ENCODE measurements at places on chromosomes 3 and 15. TPM values are rescaled to one million over a fixed set of nuclear protein-coding genes. Genes with fewer than 3 reads are reported as not detected.

CDHR4 gene
- polyA plus RNA-seq: not detected

ZMYND10 gene
- polyA plus RNA-seq: 0.30 TPM

LRRC34 gene
- polyA plus RNA-seq: 0.40 TPM

ZNF619 gene
- 3.2 TPM for polyA plus RNA-seq

UNC13C gene
- polyA plus RNA-seq: not detected

ISL2 gene
- not detected for polyA plus RNA-seq

C3orf85 gene
- polyA plus RNA-seq: not detected

GXYLT2 gene
- not detected for polyA plus RNA-seq

SFMBT1 gene
- 9.9 TPM for polyA plus RNA-seq

ZNF385D gene
- not detected for polyA plus RNA-seq

GPR160 gene
- polyA plus RNA-seq: 22.8 TPM

DNA sequence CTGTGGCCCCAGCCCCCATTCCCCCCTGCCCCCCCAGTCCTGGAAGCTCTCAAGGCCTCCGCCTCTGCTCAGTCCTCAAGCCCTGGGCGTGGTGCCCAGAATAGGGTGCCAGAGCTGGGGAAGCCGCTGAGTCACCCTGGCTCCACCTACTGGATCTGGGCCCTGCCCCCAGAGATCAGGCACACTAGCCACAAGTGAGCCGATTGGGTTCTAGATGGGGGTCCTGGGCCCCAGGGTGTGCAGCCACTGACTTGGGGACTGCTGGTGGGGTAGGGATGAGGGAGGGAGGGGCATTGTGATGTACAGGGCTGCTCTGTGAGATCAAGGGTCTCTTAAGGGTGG lies 5.7 kb downstream of the EIF4G1 start:
- DNase-seq: no peak

DNA sequence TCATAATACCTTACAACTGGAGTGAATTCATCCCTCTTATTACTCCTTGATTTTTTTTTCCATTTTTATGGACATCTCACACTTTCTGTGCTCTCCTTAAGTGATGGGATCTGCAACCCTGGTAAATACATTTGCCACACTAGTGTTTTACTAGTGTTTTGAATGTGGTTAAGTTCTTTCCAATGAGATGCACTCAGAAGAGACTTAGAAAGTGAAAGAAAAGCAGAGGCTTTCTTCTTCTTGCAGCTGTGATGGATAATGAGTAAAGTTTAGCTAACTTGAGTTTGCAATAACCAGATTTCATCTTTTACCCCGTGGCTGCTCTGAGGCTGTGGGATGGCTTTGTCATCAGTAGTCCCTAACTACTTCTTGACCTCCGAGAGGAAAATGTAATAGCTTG lies 1248.4 kb downstream of the NSUN3 start:
- no peak for DNase-seq

DNA sequence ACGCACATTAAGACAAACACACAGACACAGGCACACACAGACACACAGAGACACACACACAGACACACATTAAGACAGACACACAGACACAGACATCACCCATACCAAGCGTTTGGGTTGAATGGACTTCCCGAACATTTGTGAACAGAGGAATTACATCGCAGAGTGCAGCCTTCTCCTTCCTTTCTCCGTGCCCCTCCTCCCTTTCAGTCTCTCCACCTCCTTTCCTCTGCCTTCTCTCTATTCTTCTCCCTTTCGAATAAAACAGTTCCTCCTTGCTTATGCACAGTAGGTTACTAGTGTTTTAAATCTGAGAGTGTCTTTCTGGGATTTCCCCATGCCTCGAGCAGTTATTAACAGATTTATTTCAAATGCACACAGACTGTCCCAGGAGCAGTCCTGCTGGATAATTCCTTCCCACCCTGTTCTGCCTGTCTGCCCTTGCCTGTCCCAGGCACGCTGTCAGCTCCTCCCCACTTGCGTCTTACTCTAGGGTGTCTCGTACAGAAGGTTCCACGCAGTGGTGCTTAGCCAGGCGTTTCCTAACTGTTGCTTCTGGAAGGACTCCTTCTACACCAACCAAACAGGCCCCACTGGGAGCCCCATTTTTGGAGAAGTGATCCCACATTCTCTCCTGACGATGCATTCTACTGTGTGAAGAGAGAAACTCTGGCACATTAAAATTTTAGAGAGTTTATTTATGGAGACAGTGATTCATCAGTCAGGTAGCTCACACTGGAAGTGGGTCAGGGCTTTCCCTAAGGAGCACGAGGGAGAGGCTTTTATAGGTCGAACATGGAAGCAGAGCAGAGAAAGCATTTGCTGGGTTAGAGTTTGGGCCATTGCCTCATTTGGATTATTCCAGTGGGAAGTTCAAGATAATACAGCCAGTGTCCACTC lies 163.8 kb downstream of the SV2B start:
- DNase-seq: no peak

- DNase-seq: no peak
Observed at GRCh38 chr3:192092388-192093005, 631.5 kb downstream of the PYDC2 start.

GRCh38 chr3:171620825-171621434 lies 160.7 kb upstream of the TNIK start:
- no peak for DNase-seq

- no peak for DNase-seq
Observed at GRCh38 chr3:190585805-190586630, 72.1 kb downstream of the IL1RAP start.

- no peak for DNase-seq
Observed at GRCh38 chr3:72553298-72553697, 294.9 kb downstream of the SHQ1 start.

DNA sequence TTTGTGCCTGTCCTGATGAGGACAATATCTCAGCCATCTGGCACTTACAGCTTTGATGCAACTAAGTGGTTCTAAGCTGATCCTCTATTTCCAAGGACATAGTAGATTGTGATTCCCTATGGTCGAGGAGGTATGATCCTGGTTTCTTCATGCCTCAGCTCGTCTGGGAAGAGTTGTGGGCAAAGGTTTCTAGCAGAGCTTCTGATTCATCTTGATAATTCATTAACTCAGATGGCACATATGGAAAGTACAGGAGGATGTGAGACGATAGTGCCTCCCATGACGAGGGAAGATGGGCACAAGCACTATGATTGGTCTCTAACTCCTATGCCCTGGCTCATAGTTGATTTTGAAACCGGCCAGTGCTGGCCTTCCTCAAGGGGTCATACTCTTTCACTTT lies 334.2 kb upstream of the SEMA6D start:
- no peak for DNase-seq

DNA sequence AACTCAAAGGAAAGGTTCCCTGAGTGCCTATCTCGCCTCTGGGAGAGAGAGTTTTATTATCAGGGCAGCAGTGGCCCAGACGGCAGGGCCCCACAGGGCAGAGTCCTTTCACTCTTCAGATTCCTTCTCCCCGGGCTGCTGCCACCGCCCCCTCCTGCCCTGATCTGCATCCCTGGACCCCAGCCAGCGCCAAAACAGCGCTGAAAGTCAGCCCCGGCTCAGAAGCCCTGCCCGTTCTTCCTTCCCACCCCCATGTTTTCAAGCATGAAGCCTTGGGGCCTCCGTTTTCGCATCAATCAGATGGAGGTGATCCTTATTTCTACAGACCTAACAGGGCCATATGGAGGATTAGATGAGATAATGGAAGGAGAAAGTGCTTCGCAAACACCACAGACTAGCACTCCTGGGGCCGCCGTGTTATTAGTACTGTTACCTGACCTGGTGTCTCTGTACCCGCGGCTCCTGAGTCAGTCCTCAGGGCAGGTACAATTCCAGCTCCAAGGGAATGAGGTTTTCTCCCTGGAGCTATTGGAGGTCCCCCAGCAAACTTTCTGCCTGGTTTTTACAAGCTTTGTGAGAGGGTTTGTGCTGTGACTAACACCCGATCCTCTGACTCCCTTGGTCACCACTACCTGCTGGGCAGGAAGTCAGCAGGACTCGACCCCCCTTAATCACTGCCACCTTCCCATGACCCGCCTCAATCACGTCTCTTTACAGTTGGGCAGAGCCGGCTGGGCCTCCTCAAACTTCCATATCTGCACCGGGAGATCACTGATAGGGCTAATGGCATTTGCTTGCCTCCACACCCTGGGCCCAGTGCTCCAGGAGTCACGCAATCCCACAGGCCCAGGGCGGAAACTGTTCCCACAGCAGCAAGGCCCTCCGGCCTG lies 39.5 kb upstream of the TSEN2 start:
- DNase-seq: no peak

GRCh38 chr15:93091465-93091864 lies 2.5 kb upstream of the RGMA start:
- DNase-seq: no peak

GRCh38 chr3:53426918-53427317 lies 67.5 kb upstream of the CACNA1D start:
- DNase-seq: no peak

- no peak for DNase-seq
Observed at GRCh38 chr3:46863261-46863782, at the start of gene MYL3. TSS of gene MYL3 (minus strand) at chr3:46863444. CDS start at chr3:46863390, 54 bp downstream.

- no peak for DNase-seq
Observed at GRCh38 chr3:144031938-144032337, 60.3 kb downstream of the DIPK2A start.

DNA sequence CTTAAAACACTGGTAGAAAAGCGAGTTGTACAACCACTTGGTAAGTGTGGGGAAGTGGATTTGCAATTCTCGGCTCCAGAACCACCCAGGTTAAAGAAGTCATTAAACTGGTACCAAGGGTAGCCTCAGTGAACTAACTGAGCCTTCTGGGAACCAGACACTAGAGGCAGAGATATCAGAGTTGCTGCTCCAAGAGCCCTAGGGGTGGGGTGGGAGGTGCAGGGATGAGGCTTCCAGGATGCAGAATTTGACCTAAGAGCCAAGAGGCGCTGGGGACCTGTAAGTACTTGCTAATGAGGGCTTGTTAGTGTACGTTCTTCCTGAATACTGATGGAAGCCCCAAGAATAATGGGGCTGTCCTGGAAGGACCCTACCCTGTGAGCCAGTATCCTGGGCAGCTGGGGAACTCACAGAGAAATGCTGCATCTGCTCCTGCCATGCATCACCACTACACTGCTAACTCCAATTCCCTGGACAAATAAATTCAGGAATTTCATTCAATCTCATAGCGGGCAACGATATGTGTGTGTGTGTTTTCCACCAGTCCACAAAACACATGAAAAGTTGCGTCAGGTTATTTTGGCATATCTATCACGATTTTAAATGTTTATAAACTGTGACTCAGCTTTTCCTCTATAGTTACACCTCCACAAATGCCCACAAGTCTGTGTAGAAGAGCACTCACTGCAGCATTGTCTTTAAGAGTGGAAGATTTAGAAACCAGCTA lies 23.8 kb downstream of the STIMATE start:
- DNase-seq: no peak

- no peak for DNase-seq
Observed at GRCh38 chr3:151795276-151795675, 18.6 kb upstream of the AADAC start.

DNA sequence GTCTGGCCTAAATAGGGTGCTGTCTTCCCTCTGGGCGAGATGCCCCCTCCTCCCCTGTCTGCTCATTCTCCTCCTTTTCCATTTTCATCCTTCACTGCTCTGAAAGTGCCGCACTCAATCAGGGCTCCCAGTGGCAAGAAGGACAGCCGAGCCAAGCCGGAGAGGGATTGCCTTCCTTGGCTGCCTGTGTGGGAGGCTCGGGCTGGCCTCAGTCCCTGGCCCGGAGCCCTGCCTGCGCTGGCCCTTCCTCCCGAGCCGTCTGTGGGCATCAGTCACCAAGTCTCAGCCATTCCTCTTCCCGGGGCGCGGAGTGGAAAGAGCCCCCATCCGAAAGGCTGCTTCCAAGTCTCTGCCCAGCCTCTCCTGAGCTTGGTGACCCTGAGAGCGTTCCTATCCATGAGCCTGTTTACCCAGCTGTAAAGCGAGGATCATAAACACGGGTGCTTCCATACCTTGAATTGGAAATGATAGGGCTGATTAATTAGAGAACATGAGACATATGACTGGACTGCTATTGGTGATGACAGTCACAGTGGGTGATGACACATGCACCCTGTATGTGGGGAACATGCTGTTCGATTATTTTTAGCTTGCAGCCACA lies 59.1 kb upstream of the TLE3 start:
- DNase-seq: no peak

GRCh38 chr3:4506559-4507023 lies 13.4 kb downstream of the ITPR1 start:
- DNase-seq: no peak

DNA sequence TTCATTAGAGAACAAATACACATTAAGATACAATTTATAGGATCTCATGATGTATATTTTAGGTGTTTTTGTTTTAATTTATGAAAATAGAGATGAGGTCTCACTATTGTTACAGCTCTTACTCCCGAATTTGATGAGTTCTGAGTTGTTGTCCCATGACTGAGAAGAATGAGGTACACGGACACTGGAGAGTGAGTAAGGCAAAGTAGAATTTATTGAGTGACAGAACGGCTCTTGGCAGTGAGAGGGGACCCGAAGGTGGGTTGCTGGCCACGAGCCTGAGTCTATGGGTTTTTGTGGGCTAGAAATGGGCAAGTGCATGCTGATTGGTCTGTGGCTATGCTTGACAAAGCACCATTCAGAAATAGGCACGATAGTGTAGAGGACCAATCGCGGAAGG lies 3.1 kb upstream of the RNF168 start:
- no peak for DNase-seq

- DNase-seq: peak; percentile 88
Observed at GRCh38 chr3:170221924-170222646, at the start of gene PRKCI. TSS of gene PRKCI (plus strand) at chr3:170222424. CDS start at chr3:170222670, 246 bp downstream.

DNA sequence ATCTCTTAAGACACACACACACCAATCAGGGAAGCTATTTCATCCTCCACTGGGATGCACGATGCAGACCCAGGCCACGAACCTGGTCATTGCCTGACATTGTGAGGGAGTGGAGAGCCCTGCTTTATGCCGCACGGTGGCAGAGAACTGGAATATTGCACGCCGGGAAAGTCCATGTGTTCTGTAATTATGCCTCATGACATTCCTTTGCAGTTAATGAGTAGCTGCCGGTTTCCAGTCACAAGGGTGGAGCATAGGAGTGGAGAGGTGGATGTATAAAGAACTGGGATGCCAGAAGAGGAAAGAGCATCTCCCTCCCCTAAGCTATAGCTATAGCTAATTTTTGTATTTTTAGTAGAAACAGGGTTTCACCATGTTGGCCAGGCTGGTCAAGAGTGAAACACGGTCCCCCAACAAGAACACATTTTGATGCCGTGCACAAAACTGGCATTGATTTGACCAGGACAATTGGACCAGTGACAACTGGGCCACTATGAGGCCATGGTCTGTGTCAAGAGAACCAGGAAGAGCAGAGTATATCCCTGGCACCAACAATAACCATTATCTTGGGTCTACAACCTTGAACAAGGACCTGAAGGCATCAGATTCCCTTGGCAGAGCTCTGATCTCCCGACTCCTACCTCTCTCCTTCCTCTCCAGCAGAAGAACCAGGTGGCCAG lies 51.4 kb downstream of the SH3BP5 start:
- DNase-seq: no peak

- no peak for DNase-seq
Observed at GRCh38 chr3:31924610-31925270, 56.3 kb downstream of the OSBPL10 start.

GRCh38 chr15:41805711-41806110 lies 22.2 kb upstream of the JMJD7 start:
- DNase-seq: no peak
